ENCODE measurements at places on chromosomes 5 and 9. TPM values are rescaled to one million over a fixed set of nuclear protein-coding genes. Genes with fewer than 3 reads are reported as not detected.
A peak's percentile ranks its signal among the peaks of the same experiment; 100 is the strongest.

The DOCK8 gene
- total RNA-seq = 0.18 TPM

The DBH gene
- not detected for total RNA-seq

GRCh38 chr5:136018814-136019783, 9.7 kb upstream of the TGFBI start:
- peak; percentile 98 for DNase-seq

- no peak for DNase-seq
Measured at GRCh38 chr5:117084067-117084466, 509.4 kb upstream of the SEMA6A start.

GRCh38 chr9:38390851-38391250, 1.7 kb upstream of the ALDH1B1 start:
- no peak for DNase-seq

The ADAM19 gene
- total RNA-seq = 11.2 TPM

The THBS4 gene
- total RNA-seq = 1.5 TPM

DNA sequence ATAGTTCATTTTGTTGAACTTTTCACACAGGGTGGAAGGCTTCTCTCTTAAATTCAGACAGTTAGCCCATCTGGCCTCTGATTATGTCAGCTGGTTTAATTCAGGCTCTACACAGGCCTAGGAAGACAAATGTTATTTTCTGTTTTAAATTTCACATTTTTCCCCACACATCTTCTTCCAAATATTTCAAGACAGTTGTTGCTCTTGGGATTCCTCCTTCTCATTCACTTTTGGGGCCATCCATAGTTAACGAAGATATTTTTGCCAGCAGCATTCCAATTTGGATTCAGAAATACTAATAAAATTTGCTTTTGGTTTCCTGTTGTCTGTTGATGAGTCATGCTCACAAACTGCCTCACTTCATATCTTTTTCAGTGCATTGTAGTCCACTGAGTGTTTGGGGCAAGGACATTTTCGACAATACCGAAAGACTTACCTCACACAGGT, 475.4 kb downstream of the DMAC1 start:
- no peak for DNase-seq

The ZBTB6 gene
- total RNA-seq = 9.1 TPM

DNA sequence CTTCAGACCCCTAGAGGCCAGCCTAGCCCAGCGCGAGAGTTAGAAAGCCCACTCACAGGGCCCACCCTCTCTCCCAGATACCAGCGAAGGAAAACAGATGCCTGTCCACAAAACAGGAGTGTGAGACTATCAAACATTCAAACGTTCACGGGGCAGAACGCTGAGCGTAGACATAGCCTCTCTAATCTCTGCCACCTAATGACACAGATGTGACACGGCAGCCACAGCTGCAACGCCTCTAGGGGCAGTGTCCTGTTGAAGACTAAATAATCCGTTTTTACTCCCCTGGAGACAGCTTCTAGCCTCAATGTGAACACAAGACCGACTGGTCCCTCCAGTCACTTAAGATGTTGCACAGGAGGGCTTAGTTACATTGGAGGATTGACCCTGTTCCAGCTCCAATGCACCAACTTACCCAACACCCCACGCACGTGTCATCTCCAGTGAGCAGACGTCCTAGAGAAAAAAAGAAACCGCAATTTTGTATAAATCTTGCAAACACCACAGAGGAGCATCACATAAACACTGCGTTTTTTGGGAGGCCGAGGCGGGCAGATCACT, 14.3 kb downstream of the DIPK1B start:
- peak; percentile 27 for DNase-seq

- DNase-seq = peak; percentile 70
Measured at GRCh38 chr5:91182763-91183162, 200.4 kb downstream of the ARRDC3 start.

The TGFBI gene
- total RNA-seq = 227 TPM

- no peak for DNase-seq
Measured at GRCh38 chr5:7190712-7191250, 205.2 kb upstream of the ADCY2 start.

The UNC5A gene
- total RNA-seq = not detected

DNA sequence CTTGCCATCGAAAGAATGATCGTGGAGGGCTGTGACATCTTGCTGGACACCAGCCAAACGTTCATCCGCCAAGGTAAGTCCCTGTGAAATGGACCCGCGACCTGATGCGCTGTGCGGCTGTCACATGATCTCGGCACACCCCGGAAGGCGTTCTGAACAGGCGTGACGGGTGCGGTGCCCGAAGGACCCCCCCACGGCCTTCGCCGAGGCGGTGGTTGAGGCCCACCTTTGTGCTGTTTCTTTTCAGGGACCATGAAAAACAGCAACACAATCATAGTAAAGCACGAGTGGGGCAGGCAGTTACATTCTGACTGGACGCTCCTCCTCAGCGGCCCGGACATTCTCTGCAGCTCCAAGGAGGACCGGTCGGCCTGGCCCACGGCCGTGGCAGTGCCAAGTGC, 126.7 kb downstream of the RASGRF2 start:
- DNase-seq = no peak

DNA sequence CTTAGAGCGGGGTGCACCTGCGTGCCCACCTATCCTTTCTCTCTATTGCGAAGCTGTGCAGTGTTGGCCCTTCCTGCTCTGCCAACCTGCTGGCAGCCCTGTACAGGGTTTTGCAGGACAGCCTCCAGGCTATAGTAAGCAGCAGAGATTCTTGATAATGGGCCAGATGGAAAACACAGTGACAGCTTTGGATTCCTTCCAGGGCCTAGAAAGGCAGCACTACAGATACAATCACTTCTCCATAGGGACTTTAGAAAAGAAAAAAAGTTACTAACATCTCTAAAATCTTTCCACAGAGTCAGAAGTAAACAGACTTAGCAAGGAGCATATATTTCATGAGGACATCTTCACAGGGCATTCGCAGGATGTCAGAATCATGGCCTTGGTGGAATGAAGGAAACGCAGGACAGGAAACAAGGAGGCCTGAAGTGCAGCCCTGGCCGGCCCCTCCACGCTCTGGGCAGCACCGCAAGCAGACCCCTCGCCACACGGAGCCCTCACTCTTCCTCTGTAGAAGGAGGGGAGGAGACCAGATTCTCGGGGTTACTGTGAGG, 172.1 kb upstream of the GAS1 start:
- DNase-seq = peak; percentile 90

DNA sequence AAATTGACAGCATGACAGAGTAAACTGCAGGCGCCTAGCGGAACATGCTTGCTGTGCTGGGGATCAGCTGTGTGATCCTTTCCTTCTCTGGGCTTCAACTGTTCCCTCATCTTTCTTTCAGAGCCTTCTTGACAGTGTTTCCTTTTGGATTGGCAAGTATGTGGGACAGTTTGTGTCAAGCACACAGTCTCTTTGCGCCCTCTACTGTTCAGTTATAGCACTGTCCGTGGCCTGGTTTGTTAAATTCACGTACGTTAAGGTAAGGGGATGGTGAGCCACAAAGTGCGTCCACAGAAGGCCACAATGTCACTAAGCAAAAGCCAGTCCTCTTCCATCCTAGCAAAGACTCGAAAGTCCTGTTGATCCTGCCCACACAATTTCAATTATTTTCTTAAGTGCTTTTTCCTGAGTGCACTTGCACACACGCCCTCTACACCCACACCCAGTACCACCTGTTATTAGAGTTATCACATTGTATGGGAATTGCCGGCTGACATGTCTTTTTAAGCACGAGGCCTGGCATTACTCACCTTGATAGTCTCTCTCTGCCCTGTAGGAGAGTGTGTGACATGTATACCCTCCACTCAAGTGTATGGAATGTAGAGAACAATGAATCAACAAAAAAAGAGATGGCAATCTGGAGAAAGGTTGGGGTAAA, 22.5 kb upstream of the PTPN3 start:
- peak; percentile 72 for DNase-seq

- peak; percentile 69 for DNase-seq
Measured at GRCh38 chr5:16160706-16161105, 18.9 kb downstream of the MARCHF11 start.

DNA sequence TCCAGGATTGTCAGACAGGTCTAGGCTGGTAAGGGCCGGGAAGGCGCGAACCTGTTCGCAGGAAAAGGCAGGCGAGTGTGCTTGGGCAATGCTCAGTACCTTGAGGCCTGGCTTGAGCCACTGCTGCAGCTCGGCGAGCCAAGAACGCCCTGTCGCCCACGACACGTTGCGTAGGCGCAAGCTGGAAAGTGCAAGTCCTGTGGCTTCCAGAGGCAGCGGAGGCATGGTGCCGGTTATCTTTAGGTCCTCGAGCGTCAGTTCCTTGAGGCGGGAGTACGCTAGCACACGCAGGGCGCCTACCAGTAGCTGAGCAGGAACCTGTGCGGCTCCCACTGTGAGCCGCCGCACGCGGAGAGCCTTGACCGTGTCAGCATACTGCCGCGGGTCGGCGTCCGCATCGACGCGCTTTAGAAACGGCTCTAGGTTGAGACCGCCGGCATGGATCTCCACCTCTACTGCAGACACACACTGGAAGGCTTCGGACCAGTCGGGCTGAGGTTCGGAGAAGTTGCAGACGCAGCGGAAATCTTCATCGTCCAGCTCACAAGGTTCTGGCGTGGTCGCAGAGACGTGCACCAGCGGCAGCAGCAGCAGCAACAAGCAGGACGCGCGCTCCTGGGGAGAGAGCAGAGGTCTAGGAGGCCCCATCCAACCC, 482 bp downstream of the CD14 start:
- DNase-seq = peak; percentile 71

The HMCN2 gene
- not detected for total RNA-seq

DNA sequence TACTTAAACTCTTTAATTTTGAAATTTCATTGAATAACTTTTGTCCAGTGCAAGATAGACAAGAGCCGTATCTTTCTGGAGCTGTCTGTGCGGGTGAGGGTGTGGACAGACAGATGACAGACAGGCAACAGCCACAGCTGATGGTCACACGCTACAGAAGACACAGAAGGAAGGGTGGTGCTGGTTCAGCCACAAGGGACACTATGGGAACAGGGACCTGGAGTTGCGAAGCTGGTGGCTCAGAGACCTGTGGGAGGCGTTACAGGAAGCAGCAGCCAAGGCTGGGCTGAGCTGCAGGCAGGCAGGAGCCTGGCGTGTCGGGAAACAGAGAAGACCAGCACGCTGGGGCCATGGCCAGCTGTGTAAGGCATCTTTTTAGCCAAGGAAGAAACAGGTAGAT, 104.4 kb downstream of the WNK2 start:
- no peak for DNase-seq

The C5 gene
- total RNA-seq = 13.8 TPM

DNA sequence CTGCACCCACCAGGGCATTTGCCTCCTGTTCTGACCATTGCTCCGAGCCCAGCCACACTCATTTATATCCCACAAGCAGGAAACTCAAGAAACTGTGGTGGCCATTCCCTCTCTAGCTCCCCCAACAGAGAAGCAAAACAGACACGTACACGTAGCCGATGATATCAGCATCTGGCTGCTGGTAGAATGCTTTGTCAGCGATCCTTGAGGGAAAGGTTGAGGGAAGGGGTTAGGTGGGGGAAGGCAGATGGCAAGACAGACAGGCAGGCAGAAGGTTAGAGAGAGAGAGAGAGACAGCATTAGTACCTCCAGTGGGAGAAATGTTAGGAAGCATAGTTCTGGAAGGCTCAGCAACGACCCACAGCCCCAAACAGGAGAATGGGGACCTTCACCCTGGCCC, 7.8 kb downstream of the HIGD2A start:
- no peak for DNase-seq
